Islet precursor cell (in vitro differentiated cells): ENCODE measurements at places on chromosomes 4 and X.

DNA sequence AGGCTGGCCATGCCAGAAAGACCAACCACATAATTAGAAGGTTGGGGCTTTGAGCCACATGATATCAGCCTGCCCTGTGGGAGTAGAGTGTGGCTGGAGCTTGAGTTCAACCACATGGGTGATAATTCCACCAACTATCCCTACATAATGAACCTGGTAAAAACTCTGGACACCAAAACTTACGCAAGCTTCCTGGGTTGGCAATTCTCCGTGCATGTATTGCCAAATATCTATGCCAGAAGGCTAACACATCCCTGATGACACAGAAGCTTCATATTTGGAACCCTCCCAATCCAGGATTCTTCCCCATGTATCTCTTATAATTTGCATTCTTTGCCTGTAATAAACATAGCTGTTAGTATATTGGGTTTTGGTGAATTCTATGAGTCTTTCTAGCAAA lies 68.2 kb downstream of the FUNDC1 start:
- DNase-seq, result no peak

DNA sequence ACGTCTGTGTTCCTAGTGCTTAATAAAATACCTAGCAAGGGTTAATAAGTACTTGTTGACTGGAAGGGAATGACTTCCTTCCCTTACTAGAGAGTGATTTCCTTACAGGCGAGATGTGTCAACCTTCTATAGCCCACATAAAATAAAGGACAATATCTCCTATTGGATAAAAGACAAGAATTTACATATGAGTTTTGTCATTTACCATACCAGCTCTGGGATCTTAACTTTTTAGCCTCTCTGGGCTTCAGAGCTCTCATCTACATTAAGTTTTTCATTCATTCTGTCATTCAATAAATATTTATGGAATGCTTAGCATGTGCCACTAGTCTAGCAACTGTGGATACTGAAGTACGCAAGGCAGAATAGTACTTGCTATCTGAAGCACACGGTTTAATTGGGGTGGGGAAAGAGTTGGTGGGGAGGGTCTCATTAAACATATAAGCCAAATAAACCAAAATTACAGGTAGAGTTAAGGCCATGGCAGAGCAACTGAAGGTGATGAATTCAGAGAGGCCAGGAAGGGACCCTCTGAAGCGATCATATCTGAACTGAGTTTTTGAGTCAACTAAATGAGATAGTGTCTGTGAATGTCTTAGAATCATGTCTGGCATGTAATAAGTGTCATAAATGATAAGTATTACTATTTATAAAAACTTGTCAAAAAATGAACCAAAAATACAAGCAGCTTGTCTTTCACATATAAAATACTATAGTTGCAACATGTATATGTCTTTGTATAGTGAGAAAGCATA lies 91.6 kb upstream of the BMP2K start:
- DNase-seq, result no peak

DNA sequence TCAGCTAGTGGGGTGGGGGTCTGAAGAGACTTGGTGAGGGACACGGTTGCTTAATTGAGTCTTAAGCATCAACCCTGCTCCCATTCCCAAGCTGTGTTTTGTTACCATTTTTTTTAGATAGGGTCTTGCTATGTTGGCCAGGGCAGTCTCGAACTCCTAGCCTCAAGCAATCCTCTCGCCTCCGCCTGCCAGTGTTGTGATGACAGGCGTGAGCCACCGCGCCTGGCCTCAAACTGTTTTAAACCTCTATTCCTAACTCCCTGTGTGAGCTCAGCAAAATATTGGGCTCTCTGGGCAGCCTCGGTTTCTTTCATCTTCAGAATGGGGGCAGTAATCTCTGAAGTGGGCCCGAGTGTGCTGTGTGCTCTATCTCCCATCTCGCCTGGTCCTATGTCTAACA lies 26.3 kb upstream of the BCORL1 start:
- no peak for DNase-seq

DNA sequence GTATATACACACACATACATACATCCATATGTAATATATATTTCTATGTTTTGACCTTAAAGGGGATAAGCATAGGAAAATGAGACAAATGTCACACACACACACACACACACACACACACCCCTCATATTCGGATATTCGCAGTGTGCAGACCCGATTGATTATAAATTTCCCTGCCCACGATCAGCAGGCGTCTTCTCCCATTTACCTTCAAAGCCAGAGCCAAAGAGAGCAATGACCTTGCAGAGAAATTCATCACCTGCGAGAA lies 488 bp downstream of the GPRIN3 start:
- no peak for DNase-seq

- peak; percentile 94 for DNase-seq
Observed at GRCh38 chr4:128528793-128529553, 241.4 kb upstream of the PGRMC2 start.

DNA sequence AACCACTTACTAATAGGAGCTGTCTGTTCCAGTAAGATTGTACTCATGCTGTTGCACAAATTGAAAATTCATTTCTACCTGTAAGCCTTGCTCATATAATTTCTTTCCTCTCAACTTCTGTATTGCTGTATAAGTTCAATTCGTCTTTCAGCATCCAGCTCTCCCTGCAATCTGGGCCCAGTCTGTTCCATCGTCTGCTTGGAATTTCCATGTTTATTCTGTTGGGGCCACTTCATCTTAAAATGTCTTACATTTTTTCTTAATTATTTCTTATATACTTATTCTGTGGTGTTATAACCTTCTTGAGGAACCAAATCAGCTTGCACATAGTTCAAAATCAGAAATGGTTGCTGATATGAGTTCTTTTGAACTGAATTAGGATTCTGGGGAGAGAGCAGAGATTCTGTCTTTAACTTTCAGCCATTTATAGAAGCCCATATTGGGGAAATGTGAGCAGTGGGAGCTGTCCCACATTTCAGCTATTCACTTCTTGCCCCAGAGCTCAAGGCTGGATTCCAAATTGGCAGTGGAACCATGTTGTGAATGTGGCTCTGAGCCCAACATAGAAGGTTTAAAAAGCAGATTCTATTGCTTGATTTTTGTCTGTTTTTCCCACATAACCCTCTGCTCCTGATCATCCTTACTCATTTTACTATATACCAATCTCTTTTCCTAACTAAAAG lies 291.9 kb downstream of the BMPR1B start:
- DNase-seq, result no peak

- peak; percentile 87 for DNase-seq
Observed at GRCh38 chr4:85475631-85476233, 782 bp downstream of the ARHGAP24 start.

GRCh38 chr4:87545052-87545451 lies 15.9 kb upstream of the SPARCL1 start:
- no peak for DNase-seq

GRCh38 chrX:16140448-16140847 lies 17.1 kb downstream of the GRPR start:
- DNase-seq, result no peak

- no peak for DNase-seq
Observed at GRCh38 chr4:82713856-82714255, 84.7 kb downstream of the SCD5 start.

GRCh38 chr4:181018913-181019312 lies 1224.3 kb upstream of the TENM3 start:
- no peak for DNase-seq

DNA sequence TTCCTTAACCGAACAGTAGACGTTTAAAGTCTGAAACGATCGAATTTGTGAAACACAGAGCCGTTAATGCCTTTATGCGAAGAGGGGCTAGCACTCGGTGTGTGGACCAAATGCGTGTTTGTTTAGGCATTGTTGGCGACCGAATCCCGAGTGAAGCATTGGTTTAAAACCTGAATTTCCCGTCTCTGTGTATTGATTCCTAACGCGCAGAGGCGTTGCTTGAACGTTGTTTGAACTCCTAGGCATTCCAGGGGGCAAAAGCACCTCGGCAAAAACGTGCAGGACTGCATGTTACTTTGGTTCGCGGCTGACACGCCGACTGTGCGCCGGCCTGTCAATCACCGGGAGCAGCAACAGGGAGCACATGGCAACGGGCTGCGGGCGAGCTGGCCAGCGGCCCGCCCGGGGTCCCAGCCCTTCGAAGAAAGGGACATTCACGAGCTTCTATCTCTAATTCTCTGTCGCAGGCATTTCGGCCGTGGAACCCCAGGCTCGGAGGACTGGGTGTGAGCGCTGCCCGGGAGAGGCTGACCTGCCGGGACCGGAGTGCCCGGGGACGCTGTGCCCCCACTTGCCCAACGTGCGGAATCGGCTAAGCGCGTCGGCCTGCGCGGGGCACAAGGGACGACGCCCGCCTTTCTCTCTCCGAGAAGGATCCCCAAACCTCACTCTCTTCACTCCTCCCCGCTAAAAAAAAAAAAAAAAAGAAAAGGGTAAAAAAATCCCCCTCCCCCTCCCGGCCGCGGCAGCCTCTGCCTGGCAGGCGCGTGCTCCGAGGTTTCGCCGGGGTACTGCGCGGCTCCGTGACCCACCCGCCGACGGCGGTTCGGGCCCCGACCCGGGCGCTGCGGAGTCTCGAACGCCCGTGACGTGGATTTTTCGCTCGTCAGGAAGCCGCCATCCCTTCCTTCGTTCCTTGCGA lies 810 bp downstream of the SPRY1 start:
- DNase-seq, result peak; percentile 84

GRCh38 chr4:6222761-6223292 lies 22.5 kb upstream of the JAKMIP1 start:
- peak; percentile 73 for DNase-seq

DNA sequence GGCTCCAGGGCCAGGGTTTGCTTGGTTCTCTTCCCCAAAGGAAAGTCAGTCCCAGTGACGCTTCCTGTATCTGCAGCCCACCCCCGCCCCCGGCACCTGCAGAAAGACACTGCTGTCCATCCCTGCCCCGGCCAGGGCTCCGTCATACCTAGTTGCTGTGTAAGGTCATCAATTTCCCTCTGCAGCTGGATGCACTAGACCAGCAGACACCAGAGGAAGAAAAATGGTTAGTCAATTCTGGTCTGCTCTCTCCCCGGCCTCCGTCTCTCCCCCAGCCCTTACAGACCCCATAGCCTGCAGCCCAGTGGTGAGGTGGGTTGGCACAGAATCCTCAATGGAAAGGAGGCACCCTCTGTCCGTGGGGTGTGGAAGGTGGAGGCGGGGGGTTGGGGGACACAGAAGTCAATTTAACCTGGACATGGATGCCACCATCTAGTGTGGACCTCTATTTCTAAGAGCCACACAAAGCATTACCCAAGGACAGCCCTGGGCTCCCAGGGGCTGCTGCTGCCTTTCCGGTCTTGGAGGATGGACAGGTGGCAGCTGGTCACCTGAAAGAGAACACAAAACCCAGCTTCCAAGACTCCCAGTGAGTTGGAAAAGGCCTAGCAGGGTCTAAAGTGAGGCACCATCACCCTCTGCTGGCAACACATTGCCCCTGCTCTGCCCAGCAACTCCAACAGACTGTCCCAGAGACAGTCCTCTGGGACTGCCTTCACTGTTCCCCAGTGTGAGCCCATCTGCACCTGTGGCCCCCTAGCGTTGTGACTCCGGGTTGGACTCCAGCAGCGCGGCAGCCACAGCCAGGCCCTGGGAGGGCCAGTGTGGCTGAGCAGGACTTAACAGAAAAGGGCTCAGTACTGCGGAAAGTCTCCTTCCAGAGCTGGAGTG lies 40.2 kb upstream of the NHSL2 start:
- peak; percentile 88 for DNase-seq

DNA sequence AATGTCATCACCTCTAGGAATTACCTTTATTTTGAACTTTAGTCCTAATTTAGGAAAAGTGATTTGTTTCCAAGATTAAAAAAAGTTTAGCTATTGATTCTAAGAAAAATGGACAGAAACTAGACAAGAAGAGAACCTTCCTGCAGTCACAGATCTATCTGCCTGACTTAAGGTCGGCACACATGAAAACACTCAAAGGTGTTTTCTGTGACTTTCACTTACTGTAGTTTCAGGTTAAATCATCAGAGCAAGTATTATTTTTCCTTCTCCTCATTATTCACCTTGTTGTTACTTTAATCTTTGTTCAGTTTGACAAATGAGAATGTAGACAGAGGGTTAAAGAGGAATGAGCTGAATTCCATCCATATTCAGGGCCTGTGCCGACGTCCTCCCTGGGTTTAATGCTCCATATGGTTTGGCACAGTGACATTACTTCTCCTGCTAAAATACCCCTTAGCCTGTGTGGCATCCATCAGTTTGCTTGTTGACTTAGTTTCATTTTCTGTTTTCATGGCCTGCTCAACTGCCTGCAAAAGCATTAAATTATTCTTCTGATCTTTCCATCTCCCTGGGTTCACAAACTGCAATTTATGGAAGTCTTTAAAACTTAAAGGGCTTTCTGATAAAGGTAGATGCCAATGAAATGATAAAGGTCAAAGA lies 352.7 kb downstream of the NKX6-1 start:
- DNase-seq, result no peak

DNA sequence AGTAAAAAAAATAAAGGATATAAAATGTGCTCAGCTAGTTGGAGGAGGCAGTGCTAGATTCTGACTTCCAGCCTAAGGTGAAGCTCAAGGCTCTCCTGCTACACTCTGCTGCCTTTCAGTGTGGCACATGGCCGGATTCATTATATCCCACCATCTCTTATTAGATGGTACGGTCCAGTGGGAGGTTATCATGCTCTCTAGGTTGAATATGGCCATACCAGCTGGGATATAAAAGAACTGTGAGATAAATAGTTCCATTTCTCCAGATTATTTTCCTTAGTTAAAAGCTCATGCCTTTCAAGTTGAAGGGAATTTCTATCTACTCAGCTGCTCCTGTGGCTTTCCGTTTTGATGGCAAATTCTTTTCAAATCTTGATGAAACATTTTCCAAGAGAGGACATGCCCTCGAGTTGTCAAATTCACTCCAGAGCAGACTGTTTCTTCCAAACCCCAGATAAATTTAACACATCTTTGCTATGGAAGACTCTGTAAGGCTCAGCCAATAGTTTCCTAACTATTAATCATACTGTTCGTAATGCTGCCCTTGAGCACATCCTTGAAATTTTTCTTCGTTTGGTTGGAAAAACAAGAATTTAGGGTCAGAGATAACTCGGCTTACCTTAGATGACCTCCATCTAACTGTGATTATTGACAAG lies 2.2 kb upstream of the MGARP start:
- DNase-seq, result no peak

DNA sequence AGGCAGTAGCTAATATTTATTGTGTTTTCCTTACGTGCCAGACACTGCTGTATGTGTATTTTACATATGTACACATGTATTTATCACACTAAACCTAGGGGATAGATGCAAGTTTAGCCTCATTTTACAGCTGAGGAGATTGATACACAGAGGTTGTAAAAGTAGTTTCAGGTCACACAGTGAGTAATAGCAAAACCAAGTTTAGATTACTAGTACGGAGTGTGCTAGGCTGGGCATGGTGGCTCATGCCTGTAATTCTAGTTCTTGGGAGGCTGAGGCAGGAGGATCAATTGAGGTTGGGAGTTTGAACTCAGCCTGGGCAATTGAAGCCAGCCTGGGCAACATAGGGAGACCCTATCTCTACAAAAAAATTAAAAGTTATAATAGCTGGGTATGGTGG lies 701.1 kb upstream of the ATOH1 start:
- no peak for DNase-seq

- DNase-seq, result no peak
Observed at GRCh38 chrX:56468441-56468840, 95.0 kb upstream of the UBQLN2 start.

GRCh38 chr4:73237044-73237443 lies 21.6 kb downstream of the ANKRD17 start:
- DNase-seq, result no peak
